ENCODE measurements at places on chromosomes 5 and 9. TPM values are rescaled to one million over a fixed set of nuclear protein-coding genes. Genes with fewer than 3 reads are reported as not detected.
A peak's percentile ranks its signal among the peaks of the same experiment; 100 is the strongest.

The CBY3 gene
- not detected for total RNA-seq

The UBAP2 gene
- total RNA-seq, result 21.2 TPM

The DDX4 gene
- not detected for total RNA-seq

The SLC25A48 gene
- not detected for total RNA-seq

DNA sequence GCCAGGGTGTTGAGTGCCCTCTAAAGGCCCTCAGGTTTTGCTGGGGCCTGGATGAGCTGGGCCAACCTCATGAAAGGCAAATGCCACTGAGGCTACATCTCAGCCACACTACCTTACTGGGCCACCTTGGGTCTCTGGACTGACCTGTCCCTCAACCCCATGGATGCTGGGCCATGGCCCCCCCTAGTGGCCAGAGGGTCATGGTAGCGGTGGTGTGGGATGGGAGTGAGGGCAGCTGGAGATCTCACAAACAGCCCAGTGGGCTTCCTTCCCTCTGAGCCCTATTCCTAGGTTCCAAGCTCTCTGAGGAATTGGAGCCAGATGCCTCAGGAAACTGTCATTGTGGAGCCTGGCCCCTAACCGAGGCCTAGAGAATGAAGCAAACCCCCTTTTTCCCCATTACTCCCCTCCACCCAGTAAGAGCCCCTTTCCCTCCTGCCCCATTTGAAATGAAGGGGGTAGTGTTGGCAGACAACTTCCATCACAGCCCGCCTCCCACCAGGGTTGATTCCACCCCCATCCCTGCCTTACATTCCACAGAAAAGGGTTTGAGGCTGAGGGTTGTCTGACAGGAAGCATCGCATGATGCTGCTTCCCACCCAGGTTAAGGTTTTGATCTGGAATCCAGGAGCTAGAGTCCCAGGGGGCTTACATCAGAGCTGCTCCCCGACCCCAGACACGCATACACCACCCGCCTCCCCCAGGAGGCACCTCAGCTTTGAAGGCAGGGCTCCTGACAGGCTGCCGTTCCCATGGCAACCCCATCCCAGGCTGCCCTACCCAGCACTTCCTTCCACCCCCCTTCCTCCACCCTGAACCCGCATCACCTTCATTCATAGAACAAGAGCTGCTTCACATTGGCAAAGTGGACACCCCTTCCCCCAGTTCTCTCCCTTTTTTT, 63.9 kb downstream of the PCDH1 start:
- DNase-seq, result peak; percentile 67

DNA sequence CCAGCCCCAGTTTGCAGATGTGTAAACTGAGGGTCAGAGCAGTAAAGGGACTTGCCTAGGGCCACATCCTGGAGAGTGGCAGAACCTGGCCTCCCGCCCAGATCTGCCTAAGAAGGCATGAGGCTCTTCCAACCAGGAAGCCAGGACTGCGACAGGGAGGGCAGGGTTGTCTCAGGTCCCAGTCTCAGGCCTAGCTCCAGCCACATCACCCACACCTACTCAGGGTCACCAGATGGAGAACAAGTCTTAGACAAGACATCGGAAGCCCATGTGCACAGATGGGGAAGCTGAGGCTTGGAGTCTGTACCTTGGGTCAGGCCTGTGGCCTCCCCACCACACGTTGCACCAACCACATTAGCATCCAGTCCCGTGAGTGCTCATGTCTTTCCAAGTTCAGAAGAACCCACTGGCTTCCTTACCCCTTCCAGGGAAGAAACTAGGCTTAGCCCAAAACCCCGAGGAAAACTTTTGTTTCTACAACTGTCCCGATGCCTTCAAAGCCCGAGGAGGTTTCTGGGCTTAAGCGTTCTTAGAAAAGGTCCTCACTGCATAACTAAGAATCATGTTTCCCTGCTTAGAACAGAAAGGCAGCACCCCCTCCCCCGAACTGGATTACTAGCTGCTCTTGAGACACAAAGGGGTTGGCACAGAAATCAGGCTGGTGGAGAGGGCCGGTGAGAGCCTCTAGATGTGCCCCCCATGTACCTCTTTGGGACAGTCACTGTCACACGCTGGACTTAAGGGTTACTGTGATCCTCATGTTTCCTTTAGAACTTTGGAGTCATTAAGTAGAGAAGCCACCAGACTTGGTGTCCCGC, 2.2 kb downstream of the FAM78A start:
- DNase-seq, result no peak

- no peak for DNase-seq
These were observed 40.6 kb downstream of the PHAX start for GRCh38 chr5:126641387-126641786.

Measured in PC-9 (cell line).